NCI-H146 (cell line): ENCODE measurements at places on chromosomes 4 and X.
A peak's percentile ranks its signal among the peaks of the same experiment; 100 is the strongest.

DNA sequence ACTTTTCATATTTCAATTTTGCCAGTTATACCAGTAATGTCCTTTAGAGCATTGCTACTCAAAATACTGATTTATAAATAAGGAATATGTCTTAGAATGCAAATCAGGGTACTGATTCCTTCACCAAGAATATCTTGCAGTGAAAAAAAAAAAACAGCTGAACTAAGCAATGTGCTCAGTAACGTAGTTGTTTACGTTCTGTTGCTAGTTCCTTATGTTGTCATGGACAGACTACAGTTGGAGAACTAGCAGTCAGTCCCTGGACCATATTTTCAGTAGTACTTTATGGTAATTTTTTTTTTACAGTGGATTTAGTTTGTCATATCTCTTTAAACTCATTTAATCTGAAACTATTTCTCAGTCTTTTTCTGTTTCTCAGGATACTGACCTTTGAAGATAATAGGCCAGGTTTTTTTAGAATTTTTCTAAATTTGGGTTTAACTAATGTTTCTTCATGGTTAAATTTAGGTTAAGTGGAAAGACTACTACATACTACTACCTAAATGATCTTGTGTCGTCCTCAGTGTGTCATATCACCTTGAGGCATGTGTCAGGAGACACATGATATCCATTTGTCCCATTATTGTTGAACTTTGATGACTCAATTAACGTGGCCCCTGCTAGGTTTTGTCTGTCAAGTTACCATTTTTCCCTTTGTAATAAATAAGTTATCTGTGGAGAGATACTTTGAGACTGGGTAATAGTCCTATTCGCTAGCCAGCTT is 21.0 kb downstream of the SMARCAD1 start:
- no peak for DNase-seq

- DNase-seq = peak; percentile 55
Observed at GRCh38 chrX:20530406-20530921, 263.8 kb upstream of the RPS6KA3 start.

GRCh38 chrX:56833626-56834025 is 104.6 kb downstream of the NBDY start:
- DNase-seq = no peak

GRCh38 chrX:127190381-127190780 is 370.9 kb downstream of the PRR32 start:
- DNase-seq = no peak

DNA sequence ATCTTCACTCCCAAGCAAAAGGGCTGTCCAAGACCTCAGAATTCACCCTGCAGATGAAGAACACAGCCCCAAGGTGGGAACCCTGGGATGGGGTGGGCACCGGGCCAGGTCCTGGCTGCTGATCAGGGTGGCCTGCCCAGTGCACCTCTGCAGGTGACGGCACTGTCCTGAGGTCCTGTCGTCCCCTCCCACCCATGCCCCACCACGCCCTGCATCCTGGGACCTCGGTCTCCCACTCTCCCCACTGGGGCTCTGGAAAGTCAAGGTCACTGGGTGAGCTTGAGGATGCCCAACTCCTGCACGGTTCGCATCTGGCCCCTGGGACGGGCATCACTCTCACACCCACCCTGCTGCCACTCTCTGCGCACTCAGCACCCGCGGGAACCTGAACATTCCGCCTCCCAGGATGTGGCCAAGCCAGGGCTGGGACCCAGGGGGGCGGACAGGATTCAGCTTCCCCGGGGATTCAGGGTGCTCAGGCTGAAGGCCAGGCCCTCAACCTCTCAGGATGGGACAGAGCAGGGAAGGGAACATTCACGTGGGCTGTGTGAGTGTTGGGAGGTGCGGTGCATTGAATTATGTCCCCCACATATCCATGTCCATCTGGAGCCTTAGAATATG is 115.9 kb downstream of the CPZ start:
- DNase-seq = no peak

- no peak for DNase-seq
Observed at GRCh38 chrX:148984238-148984637, 483.8 kb downstream of the AFF2 start.
